Midbrain (tissue), 1 donor: ENCODE measurements at places on chromosomes 6 and 20.

- peak; percentile 26 for DNase-seq
These were observed 2.4 kb downstream of the FLRT3 start for GRCh38 chr20:14335052-14335451.

- no peak for DNase-seq
These were observed 9.4 kb upstream of the TRIB3 start for GRCh38 chr20:370977-371754.

- DNase-seq, result no peak
These were observed 24.0 kb downstream of the JAG1 start for GRCh38 chr20:10649797-10650160.

DNA sequence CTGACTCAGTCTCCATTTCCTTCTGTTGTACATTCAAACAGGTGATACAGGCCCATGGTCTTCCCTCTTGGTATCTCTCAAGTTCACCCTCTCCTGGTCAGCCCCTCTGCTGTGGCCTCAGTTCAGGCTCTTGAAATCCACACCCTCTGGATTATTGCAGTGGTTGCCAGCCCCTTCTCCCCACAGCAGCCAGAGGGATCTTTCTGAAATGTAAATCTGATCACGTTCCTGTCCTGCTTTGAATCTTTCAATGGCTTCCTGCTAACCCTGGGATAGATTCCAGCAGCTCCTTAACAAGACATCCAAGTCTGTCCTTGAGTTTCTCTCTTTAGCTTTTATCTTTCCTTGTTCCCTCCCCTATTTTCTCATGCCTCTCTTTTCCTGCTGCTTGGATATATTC lies 22.2 kb downstream of the CHMP4B start:
- no peak for DNase-seq

DNA sequence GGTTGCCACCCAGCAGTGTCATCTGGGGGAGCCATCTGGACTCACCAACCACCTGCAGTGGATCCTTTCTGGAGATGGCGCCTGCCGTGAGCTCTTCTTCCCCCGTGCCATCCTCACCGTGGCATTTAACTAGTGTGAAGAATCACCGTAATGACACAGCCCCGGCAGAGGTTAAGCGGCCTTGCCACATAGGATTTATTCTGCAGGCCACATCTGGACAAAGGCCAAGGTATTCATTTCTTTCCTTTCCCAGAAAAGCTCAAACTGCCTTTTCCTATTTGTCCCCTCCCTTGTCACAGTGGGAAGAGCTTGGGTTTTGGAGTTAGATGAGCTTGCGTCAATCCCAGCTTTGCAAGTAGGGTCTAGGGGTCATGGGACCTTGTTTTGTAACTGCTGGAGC lies 88.4 kb downstream of the PXDC1 start:
- DNase-seq, result no peak

DNA sequence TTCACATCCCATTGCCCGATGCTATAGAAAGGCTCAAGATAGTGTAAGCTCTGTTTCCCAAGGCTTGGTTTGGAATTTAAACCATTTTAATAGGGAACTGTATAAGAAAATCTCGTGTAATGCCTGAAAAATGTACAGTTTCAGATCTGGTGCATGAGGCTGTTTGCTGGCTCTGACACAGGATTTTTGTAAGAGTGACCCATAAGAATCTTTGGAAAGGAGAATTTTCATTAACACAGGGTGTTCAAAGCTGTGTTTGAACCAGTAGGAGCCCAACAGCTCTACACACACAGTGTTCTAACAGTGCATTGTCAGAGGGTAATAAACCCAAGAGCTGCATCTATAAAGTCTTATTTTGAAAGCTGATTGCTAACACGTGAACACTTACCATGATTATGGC lies 293.5 kb downstream of the PRL start:
- no peak for DNase-seq

- DNase-seq, result no peak
These were observed 986.2 kb upstream of the CITED2 start for GRCh38 chr6:140360651-140361050.

GRCh38 chr6:169397684-169398083 lies 144.0 kb upstream of the THBS2 start:
- no peak for DNase-seq
